ENCODE measurements at places on chromosomes 11 and 22.

GRCh38 chr11:105004021-105004420, 18.9 kb downstream of the CASP5 start:
- no peak for DNase-seq
- no peak overlapping the region for H3K4me3 ChIP-seq
- H3K27me3 ChIP-seq: no peaks in the 10 kb centered on the region
- no peak overlapping the region for H3K27ac ChIP-seq
- no peaks in the 10 kb centered on the region for H3K36me3 ChIP-seq

DNA sequence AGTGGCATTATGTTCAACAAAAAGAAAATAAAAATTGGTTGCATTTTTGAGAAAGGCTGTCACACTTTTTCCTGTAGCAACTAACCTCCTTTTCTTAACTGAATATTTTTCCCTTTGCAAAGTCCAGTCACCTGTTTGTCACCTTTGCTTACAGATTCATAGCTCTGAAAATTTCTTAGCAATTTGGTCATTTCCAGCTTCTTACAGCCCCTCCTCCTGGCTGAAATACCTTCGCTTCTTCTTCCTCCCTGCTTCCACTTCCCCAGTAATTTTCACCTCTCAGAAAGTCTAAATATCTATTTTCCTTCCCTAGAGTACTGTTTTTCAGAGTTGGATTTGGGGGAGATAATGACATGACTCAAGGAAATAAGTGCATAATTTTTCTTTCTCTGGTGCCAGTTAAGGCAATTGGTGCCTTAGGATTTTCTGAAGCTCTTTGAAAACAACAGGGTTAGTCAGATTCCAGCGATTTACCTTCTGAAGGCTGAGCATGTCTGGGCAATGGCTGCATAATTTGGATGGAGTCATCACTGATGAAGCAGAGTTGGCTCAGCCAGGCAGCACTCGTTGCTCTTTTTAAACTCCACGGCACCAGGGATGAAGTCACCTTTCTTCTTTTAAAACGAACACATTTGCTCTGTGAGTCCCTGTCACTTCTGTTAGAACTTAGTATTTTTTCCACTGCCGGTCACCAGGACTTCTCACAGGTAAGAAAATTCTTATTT, 62.1 kb upstream of the AMOTL1 start:
- no peak overlapping the region for H3K4me3 ChIP-seq
- H3K27ac ChIP-seq: no peak overlapping the region
- no peaks in the 10 kb centered on the region for H3K36me3 ChIP-seq
- no peaks in the 10 kb centered on the region for H3K4me1 ChIP-seq
- no peak for DNase-seq

DNA sequence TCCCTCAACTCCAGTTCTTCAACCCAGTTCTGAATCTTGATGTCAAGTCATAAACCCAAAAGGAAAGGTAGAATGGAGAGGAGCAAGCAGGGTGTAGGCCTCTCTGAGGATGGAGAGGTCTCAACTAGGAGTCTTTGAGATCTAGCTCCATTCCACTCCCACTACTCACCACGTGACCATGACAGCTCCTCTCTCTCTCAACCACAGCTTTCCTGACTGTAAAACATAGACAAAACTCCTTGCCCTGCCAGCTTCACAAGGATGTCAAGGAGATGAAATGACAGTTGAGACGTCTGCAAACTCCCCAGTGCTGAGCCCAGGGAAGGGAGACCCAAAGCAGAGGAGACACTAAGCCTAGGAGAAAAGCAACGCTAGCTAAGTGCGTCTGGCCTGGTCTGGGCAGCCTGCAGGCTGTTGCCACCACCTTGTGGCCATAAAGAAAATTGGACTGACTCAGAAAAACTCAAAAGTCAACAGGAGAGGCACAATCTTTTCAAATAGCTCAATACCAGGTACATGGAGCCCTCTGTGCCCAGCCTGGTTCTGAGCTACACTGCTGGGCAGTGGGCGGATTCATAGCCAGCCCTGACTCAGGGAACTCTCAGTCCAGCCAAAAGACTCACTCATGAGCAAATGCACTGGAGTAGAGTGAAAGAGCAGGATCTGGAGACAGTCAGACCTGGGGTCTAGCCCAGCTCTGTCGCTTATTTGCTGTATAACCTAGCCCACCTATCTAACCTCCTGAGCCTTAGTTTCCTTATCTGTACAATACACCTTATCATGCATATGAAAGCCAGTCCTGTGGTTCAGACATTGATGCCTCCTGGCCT, 3.4 kb downstream of the CLPB start:
- H3K27me3 ChIP-seq: no peaks in the 10 kb centered on the region
- H3K27ac ChIP-seq: no peak overlapping the region
- H3K4me3 ChIP-seq: no peak overlapping the region
- H3K4me1 ChIP-seq: no peaks in the 10 kb centered on the region
- no peak for DNase-seq

DNA sequence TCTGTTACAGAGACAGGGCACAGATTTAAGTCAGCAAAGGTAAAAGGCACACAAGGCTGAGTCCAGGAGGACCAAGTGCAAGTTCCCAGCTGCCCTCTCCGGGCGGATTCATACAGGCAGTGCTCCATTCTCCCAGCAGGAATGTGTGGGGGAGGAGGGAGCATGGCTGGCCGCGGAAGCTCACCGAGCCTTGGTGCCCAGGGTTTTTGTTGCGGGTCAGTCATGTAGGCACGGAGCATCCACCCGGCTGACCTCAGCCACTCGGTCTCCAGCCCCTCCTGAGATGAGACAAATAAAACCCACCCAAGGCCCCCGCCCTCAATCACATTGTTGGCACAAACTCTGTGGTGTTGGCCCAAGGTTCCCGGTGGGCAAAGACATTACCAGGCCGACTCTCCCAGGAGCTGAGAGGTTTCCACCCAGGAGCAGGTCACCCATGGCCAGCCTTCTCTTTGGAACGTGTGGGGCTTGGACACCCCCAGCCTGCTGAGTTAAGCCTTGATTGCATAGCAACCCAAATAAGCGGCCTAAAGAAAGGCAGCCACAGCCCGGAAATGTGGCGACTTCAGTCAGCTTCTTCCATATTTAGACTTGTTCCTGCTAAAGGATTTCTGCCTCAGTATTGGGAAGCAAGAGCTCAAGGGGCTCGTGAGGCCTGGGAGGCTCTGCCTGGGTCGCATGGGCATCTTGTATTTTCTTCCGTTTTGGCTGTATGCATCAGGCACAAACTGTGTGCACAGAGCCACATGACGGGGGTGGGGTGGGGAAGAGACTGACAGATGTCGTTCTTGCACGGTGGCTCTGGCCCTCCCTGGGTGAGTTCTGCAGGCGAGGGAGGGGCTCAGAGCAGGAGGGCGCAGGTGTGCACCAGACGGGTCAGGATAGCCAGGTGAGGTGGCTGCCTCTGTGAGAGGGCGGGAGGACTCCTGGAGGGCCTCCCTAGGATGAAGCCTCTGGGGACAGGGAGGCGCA, 63.0 kb downstream of the ARHGAP8 start:
- no peaks in the 10 kb centered on the region for H3K27me3 ChIP-seq
- no peak overlapping the region for H3K4me3 ChIP-seq
- no peaks in the 10 kb centered on the region for H3K36me3 ChIP-seq

GRCh38 chr11:37092487-37092886, 494.5 kb upstream of the RAG2 start:
- no peak overlapping the region for H3K4me3 ChIP-seq
- DNase-seq: no peak
- no peak overlapping the region for H3K27ac ChIP-seq

DNA sequence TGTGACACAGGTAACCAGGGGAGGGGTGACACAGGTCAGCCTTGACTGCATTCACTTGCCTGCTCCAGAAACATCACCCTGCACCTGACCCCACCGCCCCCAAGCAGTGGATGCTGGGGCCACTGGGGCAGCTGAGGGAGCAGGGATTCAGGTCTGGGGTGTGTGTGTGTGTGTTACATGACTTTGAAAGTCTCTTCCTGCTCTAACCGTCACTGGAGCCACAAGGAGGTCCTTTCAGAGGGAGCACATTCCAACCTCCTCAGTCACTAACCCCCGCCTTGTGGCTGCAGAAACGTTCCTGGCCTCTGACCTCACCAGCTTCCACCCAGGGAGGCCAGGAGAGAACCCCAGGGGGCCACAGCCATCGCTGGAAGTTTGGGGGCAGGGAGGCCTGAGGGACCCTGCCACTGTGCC, 2.9 kb upstream of the FOSL1 start:
- H3K4me3 ChIP-seq: no peak overlapping the region
- H3K27ac ChIP-seq: no peak overlapping the region
- peaks cover 12% of the 10 kb centered on the region for H3K4me1 ChIP-seq
- no peaks in the 10 kb centered on the region for H3K36me3 ChIP-seq
- DNase-seq: no peak
- H3K27me3 ChIP-seq: peaks cover 21% of the 10 kb centered on the region

DNA sequence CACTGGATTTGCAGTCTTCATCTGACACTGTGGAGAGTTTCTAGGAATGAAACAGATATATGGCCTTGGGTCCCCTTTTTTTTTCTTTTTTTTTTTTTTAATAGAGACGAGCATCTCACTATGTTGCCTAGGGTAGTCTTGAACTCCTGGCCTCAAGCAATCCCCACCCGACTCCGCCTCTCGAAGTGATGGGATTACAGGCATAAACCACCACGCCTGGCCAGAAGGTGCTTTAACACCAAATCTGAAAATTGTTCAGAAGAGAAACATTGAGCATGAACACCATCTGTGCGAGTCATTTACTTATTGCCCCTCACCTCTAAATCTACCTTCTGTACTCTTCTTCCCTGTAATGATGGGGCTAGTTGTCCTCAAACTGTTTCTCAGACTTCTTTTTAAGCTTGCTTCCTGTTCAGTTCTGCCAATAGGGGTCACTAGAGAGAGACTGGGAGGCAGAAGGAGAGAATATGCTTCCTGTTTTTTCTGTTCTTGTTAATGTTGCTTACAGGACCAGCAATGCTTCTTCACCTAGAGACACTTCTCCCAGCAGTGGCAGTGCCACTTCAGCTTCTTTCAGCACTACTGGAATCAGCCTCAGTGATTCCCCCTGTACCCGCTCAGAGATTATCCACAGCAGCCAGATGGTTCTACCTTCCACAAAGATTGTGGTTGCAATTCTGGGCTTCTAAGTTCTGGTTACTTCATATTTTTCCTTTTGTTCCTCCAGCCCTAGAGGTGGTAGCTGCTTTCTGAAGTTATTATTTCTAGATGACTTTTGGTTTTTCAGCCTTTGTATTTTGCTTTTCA, 20.8 kb upstream of the ZBED5 start:
- H3K27me3 ChIP-seq: no peaks in the 10 kb centered on the region
- no peak overlapping the region for H3K4me3 ChIP-seq
- no peak overlapping the region for H3K27ac ChIP-seq
- H3K4me1 ChIP-seq: no peaks in the 10 kb centered on the region
- peak; percentile 17 for DNase-seq

- H3K4me3 ChIP-seq: no peak overlapping the region
- no peaks in the 10 kb centered on the region for H3K27me3 ChIP-seq
- H3K4me1 ChIP-seq: no peaks in the 10 kb centered on the region
Observed at GRCh38 chr11:67300756-67301312, 2.5 kb upstream of the SSH3 start.

- H3K36me3 ChIP-seq: peaks cover 97% of the 10 kb centered on the region
- H3K27ac ChIP-seq: no peak overlapping the region
- no peaks in the 10 kb centered on the region for H3K4me1 ChIP-seq
- peak overlapping the region; percentile 66 for H3K4me3 ChIP-seq
- H3K27me3 ChIP-seq: no peaks in the 10 kb centered on the region
Observed at GRCh38 chr11:73361953-73362776, 14.0 kb upstream of the RELT start.

DNA sequence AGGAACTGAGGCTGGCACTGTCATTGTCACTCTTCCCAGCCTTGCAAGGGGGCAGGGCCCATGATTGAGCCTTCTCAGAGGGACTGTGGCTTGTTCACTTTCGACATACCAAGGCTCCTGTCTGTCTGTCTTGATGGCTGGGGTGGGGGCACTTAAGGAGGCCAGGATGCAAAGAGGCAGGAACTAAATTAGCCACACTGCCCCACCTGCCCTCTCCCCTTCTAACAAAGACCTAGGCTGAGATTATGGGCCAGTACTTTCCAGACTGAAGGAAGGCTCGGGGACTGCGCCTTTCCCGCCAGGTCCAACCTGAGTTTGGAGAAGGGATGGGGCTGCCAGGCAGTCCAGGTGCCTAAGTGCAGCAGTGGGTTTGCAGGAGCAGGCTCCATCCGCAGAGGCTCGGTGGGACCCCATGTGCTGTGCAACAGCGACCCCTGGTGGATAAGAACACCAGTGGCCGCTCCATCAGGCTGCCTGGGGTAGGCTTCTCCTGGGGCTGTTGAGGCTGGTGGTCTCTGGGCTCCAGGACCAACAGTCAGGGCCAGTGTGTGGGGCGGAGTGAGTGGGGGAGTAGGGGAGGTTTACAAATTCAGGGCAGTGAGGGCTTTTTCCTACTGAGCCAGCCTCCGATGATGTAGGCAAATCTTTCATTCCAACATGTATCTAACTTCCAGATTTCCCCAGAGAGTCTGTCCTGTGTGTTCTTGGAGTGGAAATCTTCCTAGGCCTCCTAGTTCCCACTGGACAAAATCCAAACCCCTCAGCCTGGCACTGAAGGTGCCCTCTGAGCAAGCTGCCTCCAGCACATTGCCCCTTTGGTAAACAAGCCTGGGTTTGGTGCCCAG, 93.9 kb downstream of the INSC start:
- peak; percentile 80 for DNase-seq
- no peaks in the 10 kb centered on the region for H3K4me1 ChIP-seq
- H3K4me3 ChIP-seq: no peak overlapping the region
- no peaks in the 10 kb centered on the region for H3K27me3 ChIP-seq
- H3K36me3 ChIP-seq: no peaks in the 10 kb centered on the region
- H3K27ac ChIP-seq: no peak overlapping the region

DNA sequence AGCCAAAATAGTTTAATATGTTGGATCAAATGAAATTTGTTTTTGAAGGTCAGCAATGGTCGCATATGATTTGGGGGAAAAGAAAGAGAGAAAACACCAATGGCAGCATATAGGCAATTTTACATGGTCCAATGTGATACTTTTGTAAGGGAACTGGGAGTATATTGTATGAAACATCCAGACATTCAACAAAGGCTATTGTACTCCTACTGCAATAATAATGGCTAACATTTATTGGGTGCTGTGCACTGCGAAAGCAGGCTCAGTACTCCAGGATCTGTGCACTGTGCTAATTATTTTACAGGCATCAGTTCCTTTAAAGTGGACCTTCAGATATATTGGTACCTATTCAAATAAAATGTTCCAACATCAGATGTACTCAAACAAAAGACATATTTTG, 5.9 kb upstream of the OR10V1 start:
- DNase-seq: no peak
- no peaks in the 10 kb centered on the region for H3K36me3 ChIP-seq
- no peaks in the 10 kb centered on the region for H3K27me3 ChIP-seq
- H3K4me3 ChIP-seq: no peak overlapping the region

- no peak for DNase-seq
- H3K27ac ChIP-seq: no peak overlapping the region
- no peaks in the 10 kb centered on the region for H3K36me3 ChIP-seq
- H3K4me1 ChIP-seq: no peaks in the 10 kb centered on the region
- no peaks in the 10 kb centered on the region for H3K27me3 ChIP-seq
- H3K4me3 ChIP-seq: no peak overlapping the region
Observed at GRCh38 chr11:125376856-125377255, 119.2 kb downstream of the FEZ1 start.

All from neuronal stem cell (in vitro differentiated cells).